Spinal cord (tissue), 10 donors: ENCODE measurements at places on chromosomes 11 and 22. TPM values are rescaled to one million over a fixed set of nuclear protein-coding genes. Genes with fewer than 3 reads are reported as not detected.

- peaks cover 31% of the 10 kb centered on the region for H3K36me3 ChIP-seq
- peak overlapping the region; percentile 89 for H3K4me3 ChIP-seq
- DNase-seq, result no peak
- H3K4me1 ChIP-seq, result peaks cover 20% of the 10 kb centered on the region
- no peak overlapping the region for H3K27ac ChIP-seq
These were observed 884 bp downstream of the CENATAC start for GRCh38 chr11:118998822-118999221.

- no peak overlapping the region for H3K4me3 ChIP-seq
- no peaks in the 10 kb centered on the region for H3K27me3 ChIP-seq
- H3K36me3 ChIP-seq, result no peaks in the 10 kb centered on the region
- no peak for DNase-seq
These were observed 34.5 kb downstream of the SFI1 start for GRCh38 chr22:31530823-31531195.

- H3K36me3 ChIP-seq, result no peaks in the 10 kb centered on the region
- no peak overlapping the region for H3K4me3 ChIP-seq
- H3K4me1 ChIP-seq, result no peaks in the 10 kb centered on the region
These were observed 470.1 kb downstream of the NTM start for GRCh38 chr11:131840545-131840944.

GRCh38 chr11:70322666-70323065 is 52.2 kb downstream of the PPFIA1 start:
- H3K4me1 ChIP-seq, result peaks cover 3% of the 10 kb centered on the region
- no peaks in the 10 kb centered on the region for H3K27me3 ChIP-seq
- H3K36me3 ChIP-seq, result peaks cover 25% of the 10 kb centered on the region
- no peak overlapping the region for H3K27ac ChIP-seq
- DNase-seq, result no peak

GRCh38 chr11:45900916-45901617 is 6.0 kb downstream of the FREY1 start:
- peaks cover 73% of the 10 kb centered on the region for H3K36me3 ChIP-seq
- DNase-seq, result peak; percentile 62
- H3K4me3 ChIP-seq, result peak overlapping the region; percentile 68
- peak overlapping the region; percentile 90 for H3K27ac ChIP-seq

DNA sequence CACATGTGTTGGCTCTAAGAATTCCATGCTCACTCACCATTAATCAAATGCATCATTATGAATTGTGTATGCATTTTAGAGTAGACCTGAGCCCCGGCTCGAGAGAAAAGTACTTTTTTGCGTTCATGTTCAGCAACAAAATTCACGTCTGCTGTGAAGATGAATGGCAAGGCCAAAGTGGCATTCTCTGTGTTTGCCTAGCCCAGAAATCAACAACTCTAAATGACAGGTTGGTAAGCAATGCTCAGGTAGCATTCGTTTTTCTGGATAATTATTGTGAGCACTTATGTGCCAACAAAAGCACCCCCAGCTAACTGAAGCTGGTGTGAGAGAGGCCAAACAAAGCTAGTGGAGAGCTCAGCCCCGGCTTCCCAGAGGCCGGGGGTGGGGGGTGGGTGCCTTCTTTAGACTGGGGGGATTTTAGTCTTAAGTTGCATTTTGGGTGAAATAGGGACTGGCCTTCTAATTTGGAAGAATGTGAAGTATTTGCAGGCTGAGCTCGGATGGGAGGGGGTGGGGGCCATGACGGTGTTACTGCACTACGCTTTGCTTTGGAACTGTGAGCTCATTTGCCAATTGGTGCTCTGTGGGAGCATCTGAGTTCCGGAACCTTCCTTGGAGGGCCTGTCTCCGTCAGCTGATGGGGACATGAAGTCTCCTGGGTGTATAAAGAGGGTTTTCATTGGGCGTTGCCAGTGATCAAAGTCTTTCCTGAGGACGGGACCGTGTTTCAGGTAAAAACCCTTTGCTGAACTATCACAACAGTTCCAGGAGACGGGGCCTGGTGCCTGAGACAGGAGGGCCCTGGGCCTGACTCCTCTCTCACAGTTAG is 29.0 kb upstream of the ALX4 start:
- H3K27me3 ChIP-seq, result peaks cover 58% of the 10 kb centered on the region
- H3K4me3 ChIP-seq, result no peak overlapping the region
- H3K36me3 ChIP-seq, result no peaks in the 10 kb centered on the region
- H3K4me1 ChIP-seq, result no peaks in the 10 kb centered on the region

- H3K27me3 ChIP-seq, result no peaks in the 10 kb centered on the region
- H3K4me3 ChIP-seq, result peak overlapping the region; percentile 86
- H3K36me3 ChIP-seq, result peaks cover 9% of the 10 kb centered on the region
These were observed 869 bp downstream of the ZC3H7B start for GRCh38 chr22:41302021-41302767.

Gene ZNRD2
- total RNA-seq, result 14.7 TPM

Gene AMPD3
- 13.0 TPM for total RNA-seq

Gene RASGRP2
- 23.7 TPM for total RNA-seq

Gene PIWIL4
- 3.4 TPM for total RNA-seq

Gene OR52N4
- total RNA-seq, result 0.20 TPM

Gene MPZL2
- 19.5 TPM for total RNA-seq

Gene HEPACAM
- 62.8 TPM for total RNA-seq

Gene PRG2
- 2.4 TPM for total RNA-seq
